ENCODE measurements at places on chromosomes 1 and 21.

DNA sequence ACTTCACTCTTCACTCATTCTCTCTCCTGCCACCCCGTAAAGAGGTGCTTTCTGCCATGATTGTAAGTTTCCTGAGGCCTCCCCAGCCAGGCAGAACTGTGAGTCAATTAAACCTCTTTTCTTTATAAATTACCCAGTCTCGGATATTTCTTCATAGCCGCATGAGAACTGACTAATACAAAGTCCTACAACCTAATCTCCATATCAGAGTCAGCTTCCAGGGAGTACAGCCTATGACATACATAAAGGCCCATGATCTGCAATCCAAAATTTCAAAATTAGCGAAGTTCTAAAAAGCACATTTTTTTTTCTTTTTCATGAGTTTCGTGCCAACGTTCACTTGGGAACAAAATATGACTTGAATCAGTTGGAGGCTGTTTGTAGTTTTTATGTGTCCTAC is 256.9 kb upstream of the DUSP10 start:
- no peak for DNase-seq

GRCh38 chr1:182384387-182384960 is 7.1 kb downstream of the GLUL start:
- no peak for DNase-seq

- no peak for DNase-seq
These were observed 1.5 kb upstream of the FCRLA start for GRCh38 chr1:161705537-161705936.

GRCh38 chr1:31510853-31511789 is 65.2 kb upstream of the TINAGL1 start:
- no peak for DNase-seq

DNA sequence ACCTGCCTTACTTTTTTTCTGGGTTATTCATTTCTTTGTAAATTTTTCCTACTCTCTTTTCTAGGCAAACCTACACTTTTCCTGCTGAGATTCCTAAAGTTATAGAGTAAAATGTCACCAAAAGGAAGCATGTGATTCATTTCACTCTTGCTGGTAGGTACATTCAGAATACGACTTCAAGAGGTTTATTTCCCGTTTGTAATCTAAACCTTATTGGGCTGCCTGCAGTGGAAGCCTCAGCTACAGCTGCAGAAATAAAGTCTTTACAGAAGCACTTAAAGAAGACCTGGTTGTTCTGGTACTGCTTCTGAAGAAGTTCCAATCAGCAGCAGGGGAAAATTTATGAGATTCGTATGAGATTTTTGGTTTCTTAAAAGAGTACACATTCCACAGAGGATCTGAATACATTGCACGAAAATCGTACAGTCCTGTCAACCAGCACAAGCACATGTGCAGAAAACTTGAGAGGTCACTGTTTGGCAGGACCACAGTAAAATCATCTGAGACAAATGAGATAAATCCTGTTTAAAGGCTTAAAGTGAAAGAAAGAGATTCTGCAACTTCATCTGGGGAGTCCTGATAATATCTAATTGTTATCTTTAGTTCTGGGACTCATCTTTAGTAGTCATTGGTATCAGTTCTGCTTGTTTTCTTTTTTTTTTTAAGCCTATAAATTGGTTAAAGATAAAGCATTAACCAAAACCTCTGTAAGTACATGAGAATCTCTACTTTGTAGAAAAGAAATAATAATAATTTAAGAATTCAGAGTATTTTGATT is 109.9 kb upstream of the ADGRL2 start:
- DNase-seq: no peak

DNA sequence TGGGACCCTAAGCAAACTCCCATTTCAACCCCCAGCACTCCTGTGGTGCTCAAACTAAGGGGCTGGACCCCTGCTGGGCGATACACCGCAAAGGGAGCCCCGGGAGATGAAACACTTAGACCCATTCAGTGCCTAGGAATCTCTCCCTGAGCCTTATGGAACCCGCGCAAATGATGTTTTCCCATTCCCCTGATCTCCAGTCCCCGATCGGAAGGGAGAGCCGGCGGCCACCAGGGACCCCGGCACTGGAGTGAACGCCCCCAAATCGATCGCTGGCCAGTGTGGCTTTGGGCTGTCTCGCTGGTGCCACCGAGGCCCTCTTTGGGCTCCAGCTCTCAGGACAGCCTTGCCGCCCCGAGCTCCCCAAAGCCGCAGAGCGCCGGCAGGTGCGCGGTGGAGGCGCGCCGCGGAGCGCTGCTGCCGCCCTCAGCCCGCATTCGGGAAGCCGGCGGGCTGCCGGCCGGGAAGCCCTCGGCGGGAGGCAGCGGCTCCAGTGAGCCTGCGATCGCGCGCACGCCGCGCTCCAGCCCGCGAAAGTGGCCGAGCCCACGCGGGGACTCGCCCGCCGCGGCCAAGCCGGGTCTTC is 1.1 kb downstream of the PLXNA2 start:
- DNase-seq: no peak

- no peak for DNase-seq
These were observed 5.5 kb upstream of the ANKRD35 start for GRCh38 chr1:145891143-145891542.

GRCh38 chr1:228370941-228371740 is 35.5 kb downstream of the TRIM11 start:
- DNase-seq: no peak

DNA sequence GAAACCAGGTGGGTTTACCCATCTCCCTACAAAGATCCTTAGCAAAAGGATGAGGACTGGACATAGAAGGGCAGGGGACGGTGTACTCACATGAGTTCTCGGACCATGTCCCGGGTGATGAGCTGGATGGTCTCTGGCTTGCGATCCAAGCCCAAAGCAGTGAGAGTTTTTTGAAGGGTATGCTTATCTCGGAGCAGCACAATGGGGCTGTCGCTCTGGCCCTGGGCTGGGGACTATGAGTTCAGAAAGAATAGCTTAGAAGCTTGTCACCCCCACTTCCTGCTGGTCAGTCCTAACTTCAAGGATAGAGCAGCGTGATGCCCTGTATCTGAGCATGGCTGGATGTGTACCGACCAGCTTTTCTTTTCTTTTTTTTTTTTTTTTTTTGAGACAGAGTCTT is 9.6 kb downstream of the CFAP45 start:
- DNase-seq: no peak

GRCh38 chr1:245776694-245777332 is 622.0 kb downstream of the KIF26B start:
- DNase-seq: no peak

DNA sequence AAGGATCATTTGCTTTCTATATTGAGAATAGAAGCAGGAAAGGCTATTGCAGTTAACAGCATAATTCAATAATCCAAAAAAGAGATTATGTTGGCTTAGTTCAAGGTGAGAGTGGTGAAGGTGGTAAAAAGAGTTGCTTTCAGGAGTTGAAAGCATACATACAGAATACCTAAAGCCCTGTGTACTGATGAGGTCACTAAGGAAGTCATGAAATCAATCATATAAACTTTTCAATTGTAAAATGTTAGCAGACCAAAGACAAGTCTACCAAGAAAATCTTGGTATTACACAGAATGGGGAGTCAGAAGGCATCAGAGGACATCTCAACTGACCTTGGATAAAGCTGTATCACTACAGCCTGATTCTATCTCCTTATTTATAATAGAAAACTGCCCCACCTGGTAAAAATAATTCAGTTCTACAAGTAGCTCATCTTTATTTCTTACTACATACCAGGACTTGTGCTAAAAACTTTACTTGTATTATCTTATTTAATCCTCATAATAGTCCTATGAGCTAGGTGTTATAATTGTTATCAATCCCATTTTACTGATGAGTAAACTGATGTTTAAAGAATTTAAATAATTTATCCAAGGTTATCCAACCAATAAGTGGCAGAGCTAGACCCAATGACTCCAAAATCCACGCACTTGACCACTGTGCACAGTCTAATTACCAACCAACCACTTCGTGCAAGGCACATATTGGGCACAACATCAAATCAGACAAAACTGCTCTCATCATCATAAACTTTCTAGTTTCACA is 40.9 kb downstream of the TUT4 start:
- DNase-seq: no peak

DNA sequence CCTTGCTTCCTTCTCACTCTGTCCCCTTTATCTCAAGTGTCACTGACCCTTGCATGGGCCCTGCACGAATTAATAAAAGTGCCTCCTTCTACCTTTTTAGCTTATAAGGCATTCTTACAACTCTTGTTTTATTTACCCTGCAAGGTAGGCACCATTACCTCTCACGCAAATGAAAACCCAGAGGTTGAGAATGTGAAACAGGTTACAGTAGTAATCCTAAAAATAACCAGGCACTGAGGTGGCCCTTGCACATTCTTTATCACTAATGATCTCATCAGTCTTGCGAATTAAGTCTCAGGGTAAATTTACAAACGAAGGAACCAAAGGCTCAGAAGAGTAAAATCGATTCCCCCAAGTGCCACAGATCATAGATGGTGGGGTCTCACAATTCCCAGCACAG is 3.7 kb downstream of the GLIS1 start:
- no peak for DNase-seq

DNA sequence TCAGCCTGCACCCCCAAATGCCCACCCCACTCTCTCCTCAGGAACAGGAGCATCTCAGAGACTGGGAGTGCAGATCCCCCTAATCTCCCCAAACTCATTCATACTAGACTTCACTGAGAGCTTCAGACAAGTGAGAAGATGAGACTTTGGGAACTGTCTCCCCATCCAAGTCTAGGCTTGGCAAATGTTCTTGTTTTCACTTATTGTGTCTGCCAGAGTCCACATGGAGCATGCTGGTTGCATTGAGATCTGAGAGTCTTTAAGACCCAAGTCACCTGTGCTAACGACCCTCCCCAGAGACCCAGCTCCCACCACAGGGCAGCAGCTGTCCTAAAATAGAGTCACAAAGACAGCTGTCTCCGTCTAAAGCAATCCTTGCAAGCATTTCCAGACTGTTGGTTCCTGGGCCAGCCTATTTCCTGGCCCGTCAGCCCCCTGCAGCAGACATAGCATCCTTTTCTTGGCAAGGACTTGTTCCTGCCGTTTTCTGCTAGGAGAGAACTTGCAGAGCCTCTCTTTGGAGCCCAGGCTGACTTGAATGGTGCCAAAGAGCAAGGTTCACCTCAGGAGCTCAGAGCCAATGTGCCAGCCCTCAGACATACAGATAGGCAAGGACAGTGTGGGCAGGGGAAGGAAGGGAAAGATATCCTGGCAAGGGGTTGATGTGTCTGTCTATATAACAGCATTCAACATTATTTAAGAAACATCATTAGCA is 1.9 kb upstream of the CNTN2 start:
- DNase-seq: no peak

GRCh38 chr1:59678493-59679228 is 136.1 kb upstream of the HOOK1 start:
- no peak for DNase-seq

GRCh38 chr1:205604825-205605505 is 26.8 kb downstream of the ELK4 start:
- DNase-seq: no peak

DNA sequence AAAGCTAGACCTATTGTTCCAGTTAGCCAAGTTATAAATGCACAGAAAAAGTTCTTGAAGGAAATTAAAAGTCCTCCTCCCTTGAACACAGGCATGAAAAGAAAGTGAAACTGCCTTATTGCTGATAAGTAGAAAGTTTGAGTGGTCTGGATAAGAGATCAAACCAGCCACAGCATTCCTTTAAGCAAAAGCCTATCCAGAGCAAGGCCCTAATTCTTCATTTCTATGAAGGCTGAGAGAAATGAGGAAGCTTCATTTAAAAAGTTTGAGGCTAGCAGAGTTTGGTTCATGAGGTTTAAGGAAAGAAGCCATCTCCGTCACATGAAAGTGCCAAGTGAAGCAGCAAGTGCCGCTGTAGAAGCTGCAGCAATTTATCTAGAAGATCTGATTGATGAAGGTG is 2.7 kb upstream of the SSX2IP start:
- no peak for DNase-seq

DNA sequence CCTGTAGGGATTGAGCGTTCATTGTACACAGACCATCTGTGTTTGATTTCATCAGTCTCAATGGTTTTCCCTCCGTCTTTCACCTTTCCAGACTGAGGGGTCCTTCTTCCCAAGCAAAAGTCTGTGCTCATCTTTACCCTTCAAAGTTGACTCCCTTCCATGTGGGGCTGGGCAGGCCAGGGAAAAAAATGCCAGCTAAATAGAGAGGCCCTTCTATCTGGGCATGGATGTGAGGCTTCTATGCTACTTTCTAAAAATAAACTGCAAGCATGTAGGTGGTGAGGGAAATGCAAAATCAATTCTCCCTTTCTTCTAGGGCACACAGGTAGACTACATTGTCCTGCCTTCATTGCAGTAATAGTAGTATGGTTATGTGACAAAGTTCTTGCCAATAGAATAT is 46.7 kb upstream of the ITPKB start:
- no peak for DNase-seq

- DNase-seq: no peak
These were observed 43.4 kb downstream of the KIF1B start for GRCh38 chr1:10253755-10254154.

DNA sequence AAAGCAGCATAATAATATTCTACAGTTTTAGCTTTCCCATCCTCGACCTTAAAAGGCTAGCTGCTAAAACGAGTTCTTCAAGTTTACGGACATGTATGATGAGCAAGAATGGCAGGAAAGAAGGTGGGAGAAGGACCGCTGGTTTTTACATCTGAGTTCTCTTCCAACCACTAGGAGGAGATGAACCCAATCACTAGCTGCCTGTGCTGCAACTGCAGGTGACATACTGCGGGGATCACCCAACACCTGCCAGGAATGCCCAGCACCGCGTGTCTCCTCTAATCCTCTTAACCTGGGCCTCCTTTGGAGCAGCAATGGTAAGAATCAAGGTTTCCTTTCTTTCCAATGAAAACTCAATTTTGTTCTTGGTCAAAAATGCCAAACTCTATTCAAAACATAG is 23.5 kb downstream of the TOR3A start:
- no peak for DNase-seq

DNA sequence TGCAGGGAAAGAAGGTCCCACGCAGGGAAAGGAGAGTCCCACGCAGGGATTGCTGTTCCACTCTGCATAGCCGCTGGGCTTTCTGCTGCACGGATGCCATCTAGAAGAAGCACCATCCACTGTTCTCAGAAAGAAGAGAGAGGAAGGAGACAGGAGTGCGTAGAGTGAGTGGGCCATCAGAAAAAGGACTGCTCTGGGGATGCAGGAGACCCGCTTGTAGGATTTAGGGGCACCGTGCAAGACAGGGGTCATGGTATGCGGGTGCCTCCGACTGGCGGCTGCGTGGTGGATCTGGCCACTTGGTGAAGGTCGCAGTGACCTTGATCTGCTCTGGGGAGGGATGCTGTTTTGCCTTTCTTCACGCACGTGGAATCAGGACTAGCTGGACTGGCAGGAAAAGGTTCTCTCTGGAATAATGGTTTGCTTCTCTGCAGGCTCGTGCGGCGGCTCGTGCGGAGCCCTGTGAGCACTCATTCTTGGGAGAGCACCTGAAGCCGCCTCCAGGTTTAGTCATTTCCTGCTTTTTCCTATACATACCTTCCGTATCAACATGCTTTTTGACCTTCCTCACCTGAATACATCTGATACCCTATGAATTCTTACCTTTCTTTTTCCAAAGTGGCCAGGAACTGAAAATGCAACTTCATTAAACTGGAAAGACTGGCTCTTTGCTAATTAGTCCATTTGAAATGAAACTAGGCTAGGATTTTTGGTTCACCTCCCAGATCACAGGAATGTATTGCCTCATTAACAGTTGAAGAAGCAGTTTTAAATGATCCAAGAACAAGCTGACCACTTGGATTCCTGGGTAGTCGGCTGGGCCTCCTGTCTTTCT is 181.6 kb downstream of the KIF26B start:
- no peak for DNase-seq

GRCh38 chr1:235831148-235831547 is 35.6 kb downstream of the LYST start:
- no peak for DNase-seq

GRCh38 chr1:243457363-243457982 is 201.6 kb downstream of the SDCCAG8 start:
- no peak for DNase-seq

Data from stimulated activated CD8-positive, alpha-beta memory T cell treated with anti-CD3 and anti-CD28 coated beads, Interleukin-4, amount 100 ng/mL, for 4 hours (primary cell).